T-cell (primary cell): ENCODE measurements at places on chromosomes 5 and 9.

DNA sequence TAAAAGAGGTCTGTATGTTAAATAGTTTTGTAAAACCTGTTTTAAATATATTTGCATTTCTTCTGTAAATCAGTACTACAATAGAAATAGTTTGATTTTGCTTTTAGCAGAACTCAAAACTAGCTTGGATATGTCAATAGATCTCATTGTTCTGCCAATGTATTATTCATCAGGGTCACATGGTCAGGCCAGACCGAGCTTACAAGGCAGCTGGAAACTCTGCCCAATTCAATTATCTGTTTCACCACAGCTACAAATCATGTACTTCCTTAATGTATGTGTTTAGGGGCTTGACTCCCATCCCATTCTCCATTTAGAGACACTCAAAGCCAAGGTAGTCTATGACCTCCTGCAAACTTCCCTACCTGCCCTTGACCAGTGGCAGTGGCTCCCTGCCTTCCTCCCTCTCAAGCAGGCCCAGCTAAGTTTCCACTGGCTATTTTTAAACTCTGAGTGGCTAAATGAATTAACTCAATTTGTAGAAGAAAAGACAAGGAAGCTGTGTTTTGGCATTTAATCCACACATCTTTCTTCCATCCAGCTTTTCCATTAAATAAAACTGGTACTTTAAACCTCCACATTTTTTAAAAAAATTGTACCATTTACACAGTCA lies 46.4 kb upstream of the SELENOP start:
- no peak for DNase-seq

DNA sequence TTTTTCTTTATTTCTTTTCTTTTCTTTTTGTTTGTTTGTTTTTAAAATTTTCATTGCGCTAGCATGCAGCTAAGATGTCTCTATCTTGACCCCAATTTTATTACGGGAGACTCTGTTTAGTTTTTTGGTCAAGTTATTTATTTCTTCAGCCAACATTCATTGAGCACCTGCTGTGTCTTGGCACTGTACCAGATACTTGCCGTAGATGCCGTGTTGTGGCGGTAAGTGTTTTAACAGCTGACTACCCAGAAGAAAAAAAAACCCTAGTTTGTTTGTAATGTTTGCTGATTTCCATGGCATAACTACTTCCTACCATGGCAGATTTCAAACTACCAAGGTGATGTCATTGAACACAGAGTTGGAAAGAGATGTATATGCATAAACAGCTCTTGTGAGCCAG lies 65.0 kb downstream of the UGCG start:
- no peak for DNase-seq

- DNase-seq = no peak
These were observed 56.1 kb downstream of the ANKRD55 start for GRCh38 chr5:56176871-56177533.

DNA sequence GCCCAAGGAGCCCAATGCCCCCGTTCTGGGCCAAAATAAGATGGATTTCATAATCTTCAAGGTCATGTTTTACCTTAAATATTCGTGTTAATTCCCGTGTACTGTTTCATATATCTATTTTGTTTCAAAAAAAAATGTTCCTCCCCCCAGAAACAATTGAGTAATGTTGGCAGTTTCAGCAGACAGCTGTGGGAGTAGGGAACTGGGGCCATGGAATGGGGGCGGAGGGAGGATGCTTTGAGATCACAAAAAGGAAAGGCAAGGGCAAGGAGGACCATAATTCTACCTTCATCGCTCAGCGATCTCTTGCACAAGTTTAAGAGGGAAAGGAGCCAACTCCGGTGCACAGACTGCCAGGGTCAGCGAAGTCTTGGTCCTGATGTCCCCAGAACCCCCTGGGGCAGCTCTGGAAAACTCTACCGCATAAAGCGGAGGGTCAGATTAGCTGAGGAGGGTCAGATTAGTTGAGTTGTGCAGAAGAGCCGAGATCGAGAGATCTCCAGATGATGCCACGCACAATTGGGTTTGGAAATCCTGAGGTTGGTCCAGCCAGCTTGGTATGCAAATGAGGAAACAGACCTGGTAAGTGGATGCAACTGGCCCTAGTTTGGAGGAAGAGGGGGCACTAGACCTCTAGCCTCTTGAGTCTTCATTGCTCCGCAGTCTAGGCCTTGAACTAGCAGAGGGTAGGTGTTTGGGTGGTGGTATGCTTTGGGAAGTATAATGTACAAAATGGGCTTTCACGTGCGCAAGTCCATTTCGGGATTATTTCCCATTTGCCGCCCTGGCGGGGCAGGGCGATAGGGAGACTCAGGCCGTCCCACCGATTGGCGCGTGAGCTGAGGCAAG lies 24.0 kb downstream of the CDKN2A start:
- DNase-seq = no peak

- no peak for DNase-seq
These were observed 297.7 kb upstream of the WWC1 start for GRCh38 chr5:167993771-167994170.

DNA sequence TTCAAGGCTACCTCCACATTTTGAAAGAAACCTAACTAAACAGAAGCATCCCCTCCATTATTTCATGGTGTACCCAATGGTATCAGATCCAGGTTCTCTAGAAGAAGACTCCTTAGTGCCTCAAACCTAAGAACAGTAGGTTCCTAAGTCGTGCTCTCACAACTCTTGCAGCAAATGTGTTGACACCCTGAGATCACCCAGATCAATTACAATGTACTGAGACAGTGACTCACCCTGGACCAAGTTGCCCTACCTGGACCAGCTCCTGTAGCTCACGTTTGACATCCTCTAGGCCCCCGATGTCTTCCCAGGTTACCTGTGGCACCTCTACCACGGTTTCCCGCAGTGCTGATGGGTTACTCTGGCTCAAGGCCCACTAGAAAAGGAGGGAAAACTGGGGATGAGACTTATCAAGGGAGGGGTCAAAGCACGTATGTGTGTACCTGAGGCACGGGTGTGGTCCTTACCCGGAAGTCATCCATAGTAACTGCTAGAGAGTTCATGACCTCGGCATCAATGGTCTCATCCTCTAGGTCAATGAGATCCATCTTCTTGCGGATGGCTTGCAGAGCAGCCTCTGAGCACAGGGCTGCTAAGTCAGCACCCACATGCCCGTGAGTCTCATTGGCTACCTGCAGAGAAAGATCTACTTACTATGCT lies 11.7 kb downstream of the VCP start:
- DNase-seq = no peak

- DNase-seq = no peak
These were observed 36.2 kb upstream of the IFNK start for GRCh38 chr9:27487927-27488326.

- no peak for DNase-seq
These were observed 28.1 kb downstream of the RNF20 start for GRCh38 chr9:101561740-101562139.

DNA sequence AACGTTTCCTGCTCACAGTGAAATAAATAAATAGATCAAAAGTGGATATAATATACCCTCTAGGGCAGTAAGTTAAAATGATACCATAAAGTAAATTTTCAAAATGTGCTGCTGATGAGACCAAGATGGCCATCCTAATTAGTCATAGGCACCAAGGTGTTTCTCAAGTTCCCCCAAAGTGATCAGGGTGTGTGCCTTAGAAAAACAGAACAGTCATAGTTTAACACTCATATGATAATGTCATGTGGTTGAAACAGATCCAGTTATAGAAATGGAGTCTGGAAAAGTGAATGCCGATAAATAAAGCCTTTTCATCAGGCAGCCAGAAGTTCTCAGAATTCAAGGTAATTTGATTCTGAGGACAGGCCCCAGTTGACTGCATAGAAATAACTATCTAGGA lies 161.5 kb upstream of the CDKN2B start:
- DNase-seq = no peak

GRCh38 chr5:169354263-169354662 lies 53.3 kb upstream of the SLIT3 start:
- DNase-seq = no peak

DNA sequence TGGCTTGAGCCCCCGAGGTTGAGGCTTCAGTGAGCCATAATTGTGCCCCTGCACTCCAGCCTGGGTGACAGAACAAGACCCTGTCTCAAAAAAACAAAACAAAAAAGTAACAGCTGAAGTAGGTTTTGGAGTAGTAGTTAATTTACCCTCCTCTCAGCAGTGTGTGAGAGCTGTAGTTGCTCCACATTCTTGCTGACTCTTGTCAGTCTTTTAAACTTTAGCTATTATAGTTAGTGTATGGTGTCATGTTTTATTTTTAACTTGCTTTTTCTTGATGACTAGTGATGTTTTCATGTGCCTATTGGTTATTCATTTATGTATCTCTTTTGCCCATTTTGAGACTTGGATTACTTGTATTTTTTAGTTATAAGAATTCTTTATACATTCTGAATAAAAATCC lies 52.9 kb upstream of the DHFR start:
- no peak for DNase-seq

DNA sequence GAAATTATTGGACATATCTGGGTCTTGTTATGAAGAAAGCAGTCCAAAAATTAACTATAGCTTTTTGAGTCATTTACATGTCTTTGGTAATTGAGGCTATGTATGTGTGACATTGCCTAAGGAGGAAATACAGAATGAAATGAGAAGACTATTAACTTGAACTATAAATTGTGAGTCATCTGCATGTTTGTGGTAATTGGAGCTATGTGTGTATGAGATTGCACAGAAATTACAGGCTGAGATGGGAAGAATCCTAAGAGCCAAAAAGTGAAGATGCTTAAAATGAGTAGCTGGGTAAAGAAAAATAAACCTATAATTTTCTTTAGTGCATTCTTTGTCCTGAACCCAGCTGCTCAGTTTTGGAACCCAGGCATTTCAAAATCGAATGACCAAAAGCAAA lies 747.6 kb upstream of the EDIL3 start:
- DNase-seq = no peak

DNA sequence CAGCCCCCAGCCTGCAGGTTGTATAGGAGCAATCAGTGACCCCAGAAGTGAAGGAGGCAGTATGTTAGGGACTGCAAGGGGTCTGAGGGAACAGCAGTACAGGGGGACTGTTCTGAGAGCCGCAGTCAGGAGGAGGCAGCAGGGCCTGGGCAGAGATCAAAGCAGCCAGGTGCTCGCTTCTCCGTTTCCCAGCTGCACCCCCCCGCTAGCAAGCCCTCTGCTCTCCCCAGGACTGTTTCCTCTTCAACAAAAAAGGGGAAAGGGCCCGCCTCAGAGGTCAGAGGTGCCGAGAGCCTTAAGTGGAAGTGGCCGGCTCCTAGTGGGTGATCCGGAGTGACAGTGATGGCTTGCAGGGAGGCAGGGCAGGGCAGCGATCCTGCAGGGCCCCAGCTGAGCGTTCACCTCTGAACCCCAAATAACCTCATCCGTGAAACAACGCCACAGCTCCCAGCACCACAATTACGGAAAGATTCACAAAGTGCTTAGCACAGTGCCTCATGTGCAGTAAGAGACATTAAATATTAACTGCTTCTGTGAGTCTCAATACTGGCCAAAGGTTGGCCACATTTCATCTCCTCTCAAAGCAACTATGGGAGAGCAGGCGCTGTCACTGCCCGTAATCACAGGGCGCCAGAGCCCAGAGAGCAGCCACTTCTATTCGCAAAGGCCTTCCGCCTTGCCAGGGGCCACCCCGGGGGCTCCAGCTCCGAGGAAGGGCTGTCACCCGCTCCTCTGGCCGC lies 8.0 kb downstream of the CLPTM1L start:
- no peak for DNase-seq

DNA sequence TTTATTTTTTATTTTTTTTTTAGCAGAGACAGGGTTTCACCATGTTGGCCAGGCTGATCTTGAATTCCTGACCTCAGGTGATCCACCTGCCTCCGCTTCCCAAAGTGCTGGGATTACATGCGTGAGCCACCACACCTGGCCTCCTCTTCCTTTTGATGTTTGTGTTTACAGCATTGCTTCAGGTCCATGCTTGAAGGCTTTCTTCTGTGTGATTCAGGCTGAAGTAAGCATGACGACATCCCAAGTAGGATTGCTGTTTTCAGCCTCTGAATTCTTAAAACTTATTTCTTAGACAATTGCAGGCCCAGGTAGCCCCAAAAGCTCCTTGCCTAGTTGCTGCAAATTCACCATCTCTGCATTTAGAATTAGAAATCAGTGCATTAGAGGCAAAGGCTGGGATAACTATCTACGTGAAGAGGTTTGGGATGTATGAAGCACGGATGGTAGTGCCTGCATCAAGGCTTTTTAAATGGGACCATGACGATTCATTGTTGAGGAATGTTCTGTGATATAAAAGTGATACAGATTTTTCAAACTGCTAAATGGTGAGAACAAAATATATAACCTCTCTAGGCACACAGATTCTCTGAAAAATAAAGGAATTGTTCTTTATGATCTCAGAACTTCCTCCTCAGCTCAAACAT lies 3.0 kb upstream of the ETF1 start:
- DNase-seq = no peak

DNA sequence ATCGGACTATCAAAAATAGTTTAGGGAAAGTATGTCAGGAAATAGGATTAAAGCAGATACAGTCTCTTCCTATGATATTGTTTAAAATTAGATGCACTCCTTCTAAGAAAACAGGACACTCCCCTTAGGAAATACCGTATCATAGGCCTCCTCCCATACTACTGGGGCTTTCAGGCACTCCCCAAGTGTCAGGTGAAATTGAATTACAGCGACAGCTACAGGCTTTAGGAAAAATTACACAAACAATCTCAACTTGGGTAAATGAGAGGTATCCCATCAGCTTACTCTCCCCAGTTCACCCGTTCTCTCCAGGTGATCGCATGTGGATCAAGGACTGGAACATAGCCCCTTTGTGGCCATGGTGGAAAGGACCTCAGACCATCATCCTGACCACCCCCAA lies 110.4 kb upstream of the EPB41L4A start:
- no peak for DNase-seq

GRCh38 chr5:178273665-178274541 lies 41.3 kb upstream of the PHYKPL start:
- DNase-seq = no peak

GRCh38 chr5:173211284-173211683 lies 23.7 kb downstream of the NKX2-5 start:
- DNase-seq = no peak

DNA sequence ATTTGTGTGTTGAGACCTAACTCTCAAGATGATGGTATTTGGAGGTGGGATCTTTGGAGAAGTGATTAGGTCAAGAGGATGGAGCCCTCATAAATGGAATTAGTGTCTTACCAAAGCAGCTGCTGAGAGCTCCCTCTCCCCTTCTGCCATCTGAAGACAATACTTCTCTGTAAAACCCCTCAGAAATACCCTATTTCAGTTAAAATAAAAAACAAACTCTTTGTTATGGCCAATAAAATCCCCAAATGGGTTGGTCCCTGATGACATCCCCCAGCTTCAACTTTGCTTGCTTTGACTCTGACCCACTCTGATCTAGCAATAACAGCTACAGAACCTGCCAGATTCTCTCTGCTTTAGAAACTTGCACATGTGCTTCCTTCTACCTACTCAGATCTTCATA lies 100.9 kb downstream of the SNCAIP start:
- no peak for DNase-seq
